ENCODE measurements at places on chromosomes 6 and 20. TPM values are rescaled to one million over a fixed set of nuclear protein-coding genes. Genes with fewer than 3 reads are reported as not detected.
A peak's percentile ranks its signal among the peaks of the same experiment; 100 is the strongest.

GRCh38 chr6:16228709-16229665, 9.4 kb upstream of the GMPR start:
- no peak for DNase-seq

GRCh38 chr6:35602133-35602946, 86.4 kb downstream of the FKBP5 start:
- DNase-seq: no peak

- no peak for DNase-seq
Measured at GRCh38 chr6:15946701-15947385, 182.0 kb upstream of the MYLIP start.

DNA sequence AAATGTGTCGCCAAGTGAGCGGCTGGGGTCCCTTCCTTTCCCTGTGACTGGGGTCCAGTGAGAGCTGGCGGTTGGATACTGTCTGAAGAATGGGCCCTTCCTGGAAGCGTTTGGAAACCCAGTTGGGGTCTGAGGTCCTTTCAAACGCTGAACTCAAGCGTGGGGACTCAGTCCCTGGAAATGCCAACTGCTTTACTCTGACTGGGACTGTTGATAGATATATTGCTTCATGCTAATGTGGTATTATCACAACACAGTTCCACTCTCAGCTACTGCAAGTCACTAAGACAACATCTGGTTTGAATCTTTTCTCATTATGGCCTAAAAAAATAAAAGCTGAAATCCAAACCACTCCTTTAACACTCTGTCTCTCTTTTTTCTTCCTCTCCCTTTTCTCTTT, 23.7 kb upstream of the PSMF1 start:
- no peak for DNase-seq

DNA sequence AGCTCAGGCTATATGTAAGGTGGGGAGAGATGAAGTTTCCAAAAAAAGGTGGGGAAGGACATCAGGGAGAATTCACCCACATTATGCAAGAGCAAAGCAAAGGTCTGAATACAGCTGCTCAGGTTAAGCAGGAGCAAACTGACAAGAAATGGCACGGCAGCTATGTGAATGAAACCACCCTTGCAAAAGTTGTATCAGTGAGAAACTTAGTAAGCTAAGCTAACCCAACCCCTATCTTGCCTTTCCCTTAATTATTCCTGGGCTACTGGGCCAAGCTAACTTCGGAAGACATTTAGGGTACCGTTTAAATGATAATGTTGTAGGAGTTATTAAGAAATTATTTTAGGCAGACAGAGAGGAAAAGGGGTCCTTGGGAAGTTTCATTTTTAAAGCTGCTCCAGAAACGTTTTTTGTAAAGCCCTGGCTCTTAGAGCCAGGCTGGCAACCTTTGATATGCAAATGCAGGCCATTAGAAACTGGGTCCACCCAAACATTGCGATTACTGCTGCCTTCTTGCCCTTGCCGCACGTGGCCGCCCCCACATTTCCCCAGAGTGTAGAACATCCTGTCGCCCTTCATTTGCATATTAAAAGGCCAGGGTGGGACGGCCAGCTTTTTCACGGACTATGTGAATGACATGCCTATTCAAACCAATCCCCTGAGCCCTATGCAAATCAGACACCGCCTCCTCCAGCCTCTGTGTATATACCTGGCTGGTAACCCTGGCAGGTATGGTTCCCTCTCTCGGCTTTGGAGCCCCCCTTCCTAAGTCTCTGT, 60.5 kb upstream of the SAMD5 start:
- DNase-seq: no peak

DNA sequence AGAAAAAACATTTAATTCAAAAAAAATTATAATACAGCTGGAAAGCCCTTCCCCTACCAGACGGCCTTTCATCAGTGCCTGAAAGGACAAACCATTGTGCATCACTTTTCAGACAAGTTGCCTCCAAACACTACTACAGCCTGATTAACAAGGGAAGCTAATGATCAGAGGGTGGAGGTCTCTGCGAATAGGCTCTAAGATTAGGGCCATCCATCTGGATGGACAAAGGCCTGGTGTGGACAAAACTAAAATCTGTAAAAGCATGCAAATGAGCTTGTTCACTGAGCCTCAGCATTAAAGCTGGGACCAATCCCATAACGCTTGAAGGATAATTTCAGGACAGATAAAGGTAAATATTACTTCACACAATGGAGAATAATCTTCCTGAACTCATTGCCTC, 228.7 kb upstream of the PLN start:
- DNase-seq: no peak

DNA sequence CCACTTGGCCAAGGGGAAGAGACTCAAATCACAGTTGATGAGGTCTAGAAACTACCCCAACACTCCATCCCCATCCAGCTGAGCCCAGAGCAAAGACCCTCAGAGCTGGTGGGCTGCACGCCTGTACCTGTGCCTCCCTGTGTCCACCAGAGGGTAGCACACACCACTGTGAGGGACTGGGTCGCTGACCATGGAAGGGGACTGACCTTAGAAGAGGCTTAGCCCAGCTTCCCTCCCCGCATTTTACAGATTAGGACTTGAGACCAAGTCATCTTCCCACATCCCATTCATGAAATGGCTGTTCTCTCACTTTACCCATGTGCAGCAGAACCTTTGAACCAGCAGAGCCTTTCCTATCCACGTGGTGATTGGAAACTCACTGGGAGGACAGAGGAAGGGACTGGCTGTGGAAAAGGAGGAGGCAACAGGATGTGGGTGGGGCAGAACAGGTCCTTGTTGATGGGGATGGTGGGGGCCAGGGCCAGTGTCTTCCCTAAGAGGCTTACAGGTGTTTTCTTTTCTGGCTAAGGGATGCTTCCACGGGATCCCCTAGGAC, 44.3 kb downstream of the CPXM1 start:
- DNase-seq: peak; percentile 89

GRCh38 chr20:32434434-32434833, 76.3 kb downstream of the ASXL1 start:
- DNase-seq: no peak

- DNase-seq: no peak
Measured at GRCh38 chr6:167150941-167151549, 6.7 kb downstream of the GPR31 start.

DNA sequence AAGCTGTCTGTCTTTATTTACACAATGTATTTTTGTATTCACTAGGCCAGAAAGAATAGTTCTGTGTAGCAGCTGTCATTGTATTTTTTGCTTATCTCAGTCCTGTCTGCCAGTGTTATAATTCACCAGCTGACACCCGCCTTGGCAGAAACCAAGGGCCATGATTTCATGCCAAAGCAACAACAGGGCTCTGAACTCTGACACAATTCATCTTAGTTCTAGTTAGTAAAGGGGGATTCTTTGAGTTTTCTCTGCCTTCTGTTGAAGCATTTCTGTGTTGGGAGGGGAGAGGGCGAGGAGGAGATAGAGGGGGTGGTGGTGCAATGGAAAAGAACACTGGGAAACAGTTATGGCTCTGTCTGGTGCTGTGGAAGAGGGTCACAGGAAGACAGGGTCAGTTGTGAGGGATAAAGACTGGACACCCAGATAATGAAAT, 684.6 kb upstream of the MARCKS start:
- DNase-seq: no peak

DNA sequence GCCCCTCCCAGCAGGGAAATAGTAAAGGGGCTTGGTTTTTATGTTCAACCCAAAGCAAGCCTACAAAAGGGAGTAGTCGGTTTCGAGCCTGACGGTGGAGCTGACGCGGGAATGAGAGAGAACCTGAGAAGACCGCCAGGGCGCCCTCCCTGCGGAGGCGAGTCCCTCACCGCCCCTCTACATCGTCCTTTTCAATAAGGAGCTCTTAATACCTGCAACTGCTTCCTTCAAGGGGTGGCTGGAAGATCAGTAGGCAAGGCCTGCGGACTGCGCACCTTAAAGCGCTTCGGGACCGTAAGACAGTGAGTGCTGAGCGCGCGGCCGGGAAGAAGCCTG, 709 bp upstream of the ZNF76 start:
- no peak for DNase-seq

The PCK1 gene
- 13.0 TPM for total RNA-seq

The HTR1B gene
- total RNA-seq: not detected

The SIRPG gene
- not detected for total RNA-seq

The SLC16A10 gene
- total RNA-seq: 5.4 TPM

The MYLK2 gene
- not detected for total RNA-seq

The CALHM6 gene
- total RNA-seq: not detected

The GABBR1 gene
- total RNA-seq: 58.4 TPM

All from vagina (tissue), 2 donors.